ENCODE measurements at places on chromosomes 3 and 15.

GRCh38 chr3:65568497-65568896, 470.2 kb downstream of the MAGI1 start:
- DNase-seq = no peak

GRCh38 chr3:4801892-4802291, 177.3 kb upstream of the BHLHE40 start:
- DNase-seq = no peak

GRCh38 chr3:33505027-33505426, 64.8 kb upstream of the UBP1 start:
- no peak for DNase-seq

DNA sequence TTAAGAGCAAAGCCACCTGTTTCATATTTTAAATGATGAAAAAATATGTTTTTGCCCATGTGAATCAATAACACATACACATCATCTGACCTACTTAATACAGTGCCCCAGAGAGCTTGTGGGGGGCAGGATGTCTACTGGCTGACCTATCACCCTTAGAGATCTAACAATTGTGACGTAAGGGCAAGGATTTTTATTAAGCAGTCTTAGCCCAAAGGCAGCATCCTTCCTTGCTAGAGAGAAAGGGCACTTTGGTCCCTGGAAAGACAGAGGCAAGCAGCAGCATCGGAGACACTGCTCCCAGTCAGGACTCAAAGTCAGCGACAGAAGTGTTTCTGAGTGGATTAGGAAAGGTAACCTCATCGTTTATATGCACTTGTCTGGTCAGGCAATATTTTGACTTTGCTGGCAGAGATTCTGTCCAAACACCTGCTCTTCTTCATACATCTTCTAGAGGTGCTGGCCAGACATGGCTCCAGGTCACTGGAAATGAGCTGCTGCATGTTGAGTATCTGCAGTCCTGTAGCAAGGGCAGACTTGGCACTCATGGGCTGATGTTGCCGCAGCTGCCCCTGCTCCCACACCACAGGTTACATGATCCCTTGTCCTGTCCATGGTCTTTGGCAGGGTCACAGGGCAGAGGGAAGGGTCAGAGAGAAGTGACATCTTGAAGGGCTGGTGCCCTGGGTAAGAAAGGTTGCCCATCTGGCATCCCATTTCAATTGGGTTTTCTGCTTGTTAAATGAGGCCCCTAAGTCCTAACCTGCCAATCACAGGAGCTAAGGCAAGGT, 1.8 kb downstream of the CXCR6 start:
- no peak for DNase-seq

- no peak for DNase-seq
Observed at GRCh38 chr15:70602834-70603560, 160.4 kb downstream of the UACA start.

GRCh38 chr3:64398476-64398875, 173.2 kb upstream of the PRICKLE2 start:
- DNase-seq = no peak

- DNase-seq = no peak
Observed at GRCh38 chr15:67794832-67795574, 30.3 kb upstream of the SKOR1 start.

DNA sequence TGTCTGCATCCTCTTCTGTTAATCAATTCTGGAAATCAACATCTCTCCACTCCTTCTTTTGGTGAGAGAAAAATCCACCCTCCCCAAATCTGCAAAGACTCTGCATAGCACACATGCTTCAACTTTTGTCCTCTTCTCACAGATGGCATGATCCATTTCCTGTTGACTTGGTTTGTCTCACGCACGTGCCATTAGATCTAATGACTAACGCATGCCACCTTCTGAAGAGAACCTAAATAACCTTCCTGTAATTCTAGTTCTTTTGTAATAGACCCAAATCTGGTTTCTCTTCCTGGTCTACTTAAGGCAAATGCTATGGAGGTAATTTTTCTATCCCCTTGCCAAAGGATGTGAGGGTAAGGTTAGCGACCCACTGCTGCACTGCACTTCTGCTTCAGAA, 51.0 kb upstream of the ATOSA start:
- no peak for DNase-seq

- DNase-seq = no peak
Observed at GRCh38 chr15:27486683-27487647, 516.0 kb downstream of the GABRG3 start.

DNA sequence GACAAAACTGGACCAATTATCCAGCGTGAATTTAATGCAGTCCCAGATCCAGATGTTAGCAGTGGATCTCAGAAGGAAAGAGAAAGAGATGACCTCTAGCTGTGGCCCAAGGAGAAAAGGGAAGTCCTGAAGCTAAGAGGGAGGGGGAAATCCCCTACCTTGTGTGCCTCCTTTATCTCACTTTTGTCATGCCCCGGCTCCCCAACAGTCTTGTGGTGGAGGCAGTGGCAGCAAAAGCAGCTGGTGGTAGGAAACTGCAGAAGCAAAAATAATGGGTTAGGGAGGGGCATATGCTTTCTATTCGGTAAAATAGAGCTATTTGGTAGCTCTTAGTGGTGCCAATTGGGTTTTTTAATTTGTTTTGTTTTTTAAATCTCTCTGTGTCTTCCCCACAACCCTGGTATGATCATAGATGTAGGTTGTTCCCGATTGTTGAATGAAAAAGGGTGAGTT, 56.5 kb downstream of the MCTP2 start:
- no peak for DNase-seq

DNA sequence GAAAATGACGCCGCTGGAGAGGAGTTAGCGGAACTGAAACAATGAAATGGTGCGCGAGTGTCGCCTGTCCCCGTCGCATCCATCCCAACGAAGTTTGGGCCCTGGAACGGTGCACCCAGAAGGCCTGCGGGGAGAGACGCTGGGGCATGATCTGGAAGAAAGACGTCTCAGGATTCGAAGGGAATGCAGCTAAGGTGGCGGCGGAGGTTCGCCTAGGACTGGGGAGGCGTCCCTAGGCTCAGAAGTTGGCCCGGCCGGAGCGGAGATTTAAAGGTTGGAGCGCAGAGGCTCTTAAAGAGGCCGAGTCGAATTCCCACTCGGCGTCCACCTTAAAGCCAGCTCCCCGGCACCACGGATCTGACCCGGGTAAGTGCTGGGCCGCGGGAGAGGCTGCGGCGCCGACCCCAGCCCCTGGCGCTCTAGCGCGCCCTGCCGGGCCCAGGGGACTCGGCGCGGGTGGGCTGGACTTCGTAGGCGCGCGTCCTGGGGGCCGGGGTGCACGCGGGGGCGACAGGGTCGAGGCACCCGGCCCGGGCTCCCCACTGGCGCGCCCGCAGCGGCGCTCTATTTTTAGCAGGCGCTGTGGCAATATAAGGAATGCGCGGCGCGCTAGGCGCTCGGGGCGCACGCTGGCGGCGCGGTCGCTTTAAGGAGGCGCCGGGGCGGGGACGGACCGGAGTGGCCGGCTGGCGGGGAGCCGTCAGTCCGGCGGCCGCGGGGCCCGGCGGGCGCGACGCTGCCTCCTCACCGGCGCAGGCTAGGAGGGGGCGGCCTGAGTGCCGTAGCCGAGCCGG, at the start of gene MRAS:
MRAS (plus strand) TSS at position 620 of the 794 bp plus-strand sequence. CDS start 24,305 bp downstream, outside the sequence.
- DNase-seq = peak; percentile 48

GRCh38 chr15:82653483-82654168, 6.5 kb upstream of the CPEB1 start:
- no peak for DNase-seq

DNA sequence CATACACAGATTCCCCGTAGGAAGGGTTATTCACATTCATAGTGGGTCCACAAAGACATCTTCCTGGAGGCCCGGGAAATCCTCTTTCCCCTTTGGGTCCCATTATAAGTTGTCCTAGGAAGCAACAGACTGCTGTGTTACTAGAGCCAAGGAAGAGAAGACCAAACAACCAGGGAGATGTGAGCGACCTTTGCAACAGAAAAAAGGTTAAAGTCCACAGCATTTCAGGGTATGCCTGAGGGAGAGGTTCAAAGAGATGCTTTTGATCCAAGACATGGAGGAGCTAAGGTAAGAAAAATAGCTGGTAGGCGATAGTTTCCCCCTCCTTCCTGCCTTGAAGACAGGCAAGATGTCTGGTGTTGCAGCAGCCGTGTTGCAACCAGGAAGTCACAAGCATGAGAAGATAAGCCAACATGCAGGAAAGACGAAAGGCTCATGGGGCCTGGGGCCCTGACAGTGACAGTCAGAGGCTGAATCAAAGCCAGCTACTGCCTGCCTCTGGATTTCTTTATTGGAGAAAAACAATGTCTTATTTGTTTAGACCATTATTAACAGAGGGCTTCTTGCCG, 30.9 kb downstream of the EAF1 start:
- no peak for DNase-seq

DNA sequence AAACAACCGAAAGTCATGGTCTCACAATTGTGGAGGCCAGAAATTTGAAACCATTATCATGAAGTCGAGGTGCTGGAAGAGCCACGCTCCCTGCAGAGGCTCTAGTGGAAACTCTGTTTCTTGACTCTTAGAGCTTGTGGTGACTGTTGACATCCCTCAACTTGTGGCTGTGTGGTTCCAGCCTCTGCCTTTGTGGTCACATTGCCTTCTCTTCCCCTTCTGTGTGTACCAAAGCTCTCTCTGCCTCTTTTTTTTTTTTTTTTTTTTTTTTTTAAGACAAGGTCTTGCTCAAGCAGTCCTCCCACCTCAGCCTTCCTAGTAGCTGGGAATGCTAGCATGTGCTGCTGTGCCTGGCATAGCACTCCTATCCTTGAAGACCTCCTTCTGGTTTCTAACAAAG, 48.7 kb upstream of the CRTC3 start:
- no peak for DNase-seq

DNA sequence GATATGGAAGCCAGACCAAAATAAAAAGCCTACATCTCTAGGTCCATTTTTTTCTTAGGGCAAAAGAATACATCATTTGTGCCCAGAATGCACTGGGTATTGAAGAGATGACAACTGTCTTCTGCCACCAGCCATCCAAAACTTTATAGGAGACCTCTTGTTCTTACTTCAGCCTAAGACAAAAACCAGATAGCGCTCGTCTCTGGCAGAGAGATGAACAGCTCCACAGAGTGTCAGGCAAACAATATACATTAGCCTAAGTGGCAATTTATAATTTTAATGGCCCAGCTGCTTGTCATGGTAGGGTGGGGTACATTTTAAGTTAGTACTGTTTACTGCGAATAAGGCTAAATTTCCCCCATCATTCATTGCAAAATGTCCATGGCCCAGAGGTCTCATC, 38.9 kb upstream of the PIAS1 start:
- no peak for DNase-seq

DNA sequence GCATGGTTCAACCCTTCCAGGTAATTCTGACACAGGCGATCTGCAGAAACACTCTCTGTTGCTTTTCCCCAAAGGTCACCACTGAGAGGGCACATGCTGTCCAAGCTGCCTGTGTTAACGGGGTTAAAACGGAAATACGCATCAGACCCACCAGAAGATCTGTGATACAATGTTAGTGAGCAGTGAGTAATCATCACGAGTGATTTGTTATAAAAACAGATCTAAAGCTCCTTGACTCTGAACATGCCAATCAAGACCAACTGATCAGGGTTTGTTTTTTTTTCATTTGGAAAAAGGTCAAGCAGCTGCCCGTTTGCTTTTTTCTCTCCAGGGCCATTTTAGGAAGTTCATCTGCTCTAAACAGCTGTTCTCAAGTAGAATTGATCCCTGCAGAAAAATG, 43.2 kb downstream of the FGF12 start:
- DNase-seq = no peak

DNA sequence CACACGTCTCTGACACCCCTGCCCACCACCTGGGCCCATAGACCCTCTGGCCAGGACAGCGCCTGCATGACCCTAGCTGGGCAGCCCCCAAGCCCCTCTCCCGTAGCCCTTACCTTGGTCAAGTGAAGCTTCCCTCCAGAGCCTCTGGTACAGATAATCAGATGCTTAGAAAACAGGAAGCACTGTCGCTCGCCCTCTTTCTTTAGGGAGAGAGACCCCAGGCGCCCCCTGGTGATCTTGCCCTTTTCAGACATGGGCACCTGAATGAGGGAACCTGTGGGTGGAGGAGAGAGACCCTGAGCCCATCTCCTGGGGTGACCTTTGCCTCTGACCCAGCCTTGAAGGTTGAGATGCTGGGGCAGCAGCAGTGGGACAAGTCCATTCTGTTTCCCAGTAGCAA, 65.4 kb downstream of the RASGRF1 start:
- no peak for DNase-seq

GRCh38 chr15:40234783-40235182, 4.1 kb upstream of the PAK6 start:
- no peak for DNase-seq

DNA sequence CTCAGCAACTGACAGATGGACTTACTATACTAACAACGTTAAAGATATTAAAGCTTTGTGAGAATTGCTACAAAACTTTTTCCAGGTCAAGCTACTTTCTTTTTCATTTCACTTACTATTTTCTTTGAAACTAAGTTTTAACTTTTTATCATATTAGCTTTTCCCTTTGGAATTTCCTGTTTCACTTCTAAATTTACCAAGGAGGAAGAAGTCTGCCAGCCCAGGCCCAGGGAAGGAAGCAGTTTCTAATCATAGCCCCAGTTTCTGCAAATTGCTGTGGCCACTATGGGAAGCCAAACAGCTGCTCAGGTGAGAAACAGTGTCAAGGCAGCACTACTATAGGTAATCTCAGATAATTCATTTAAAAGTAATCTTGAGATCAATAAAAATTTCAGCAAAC, 18.4 kb downstream of the CYFIP1 start:
- no peak for DNase-seq

DNA sequence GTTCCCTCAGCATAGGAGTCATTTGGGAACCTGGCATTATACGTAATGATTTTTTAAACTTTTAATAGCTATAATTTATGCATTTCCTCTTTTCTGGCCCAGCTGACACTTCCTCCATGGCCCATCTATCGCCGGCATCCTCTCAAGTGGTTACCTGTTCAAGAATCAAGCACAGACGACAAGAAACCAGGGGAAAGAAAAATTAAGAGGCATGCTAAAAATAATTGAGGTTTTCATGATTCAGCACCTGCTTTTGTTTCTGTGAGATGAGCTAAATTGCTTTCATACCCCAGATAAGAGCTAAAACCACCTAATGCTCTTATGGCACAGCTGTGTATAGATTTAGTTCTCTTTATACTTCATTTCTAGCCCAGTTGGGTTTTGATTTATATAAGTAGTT, 1.7 kb downstream of the SPCS1 start:
- DNase-seq = no peak

- DNase-seq = no peak
Observed at GRCh38 chr3:139425745-139426400, 36.4 kb upstream of the COPB2 start.

- no peak for DNase-seq
Observed at GRCh38 chr15:29142129-29142747, 127.4 kb downstream of the NSMCE3 start.

- DNase-seq = no peak
Observed at GRCh38 chr15:68316061-68316804, 38.7 kb downstream of the FEM1B start.
